ENCODE measurements at places on chromosomes 12 and 14.
A peak's percentile ranks its signal among the peaks of the same experiment; 100 is the strongest.

DNA sequence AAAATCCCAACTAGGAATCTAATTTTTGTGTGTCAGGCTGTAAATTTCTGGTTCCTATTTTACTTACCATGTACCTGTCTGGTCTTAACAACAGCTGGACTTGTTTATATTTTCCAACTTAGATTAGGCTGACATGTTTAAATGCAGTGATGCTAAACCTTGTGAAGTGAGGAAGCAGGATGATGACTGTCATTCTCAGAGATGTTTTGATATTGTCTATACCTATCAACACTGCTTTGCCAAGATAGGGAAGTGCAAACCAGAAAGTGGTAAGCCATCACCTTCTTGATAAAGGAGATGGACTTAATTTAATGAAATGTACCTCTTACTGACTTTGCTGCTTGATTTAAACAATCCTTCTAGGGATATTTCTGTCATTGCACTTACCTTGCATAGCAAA, 2.1 kb downstream of the BICD1 start:
- DNase-seq: no peak

- DNase-seq: no peak
These were observed 172.8 kb upstream of the BCL2L14 start for GRCh38 chr12:11897923-11898322.

GRCh38 chr12:46360908-46361666, 11.5 kb downstream of the SLC38A2 start:
- no peak for DNase-seq

GRCh38 chr14:35296545-35296944, 4.4 kb downstream of the PSMA6 start:
- DNase-seq: no peak

DNA sequence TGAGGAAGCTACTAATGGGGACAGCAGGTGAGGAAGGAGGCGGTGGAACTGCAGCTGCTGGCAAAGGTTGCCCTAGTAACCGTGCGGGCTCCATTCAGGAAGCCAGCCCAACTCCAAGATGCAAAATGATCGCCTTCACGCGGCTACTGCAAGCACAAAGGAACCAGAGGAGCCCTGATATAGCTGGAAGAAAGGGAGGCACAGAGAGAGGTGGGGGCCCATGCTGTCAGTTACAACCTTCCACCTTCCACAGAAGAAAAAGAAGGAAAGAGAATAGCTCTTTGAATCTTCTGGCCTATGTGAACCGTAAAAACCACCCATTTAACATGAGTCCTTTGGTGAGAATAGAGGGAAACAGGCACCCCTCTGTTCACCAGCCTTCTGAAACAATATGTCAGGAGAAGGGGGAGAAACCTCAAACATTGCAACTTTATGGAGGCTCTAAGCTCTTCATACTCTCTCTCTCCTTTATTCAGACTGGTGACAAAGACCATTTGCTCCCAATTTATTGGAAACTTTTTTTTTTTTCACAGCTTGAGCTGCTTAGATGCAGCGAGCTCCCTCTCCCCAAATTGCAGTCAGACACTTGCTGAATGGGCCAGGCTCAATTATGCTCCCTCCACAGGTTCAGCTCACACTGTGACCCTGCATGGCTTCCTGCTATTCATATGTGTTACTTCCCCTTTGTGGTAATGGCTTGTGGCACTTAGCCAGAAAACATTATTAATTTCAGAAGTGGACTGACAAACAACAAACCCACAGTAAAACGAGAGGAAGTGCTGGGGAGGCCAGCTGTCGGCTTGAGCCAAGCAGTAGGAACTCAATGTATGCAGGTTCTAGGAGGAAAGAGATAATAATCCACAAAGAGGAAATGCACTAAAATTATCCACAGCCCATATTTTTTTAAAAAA, 6.2 kb downstream of the DUSP6 start:
- peak; percentile 21 for DNase-seq

- no peak for DNase-seq
These were observed 209.5 kb downstream of the KCNC2 start for GRCh38 chr12:75000120-75000519.

DNA sequence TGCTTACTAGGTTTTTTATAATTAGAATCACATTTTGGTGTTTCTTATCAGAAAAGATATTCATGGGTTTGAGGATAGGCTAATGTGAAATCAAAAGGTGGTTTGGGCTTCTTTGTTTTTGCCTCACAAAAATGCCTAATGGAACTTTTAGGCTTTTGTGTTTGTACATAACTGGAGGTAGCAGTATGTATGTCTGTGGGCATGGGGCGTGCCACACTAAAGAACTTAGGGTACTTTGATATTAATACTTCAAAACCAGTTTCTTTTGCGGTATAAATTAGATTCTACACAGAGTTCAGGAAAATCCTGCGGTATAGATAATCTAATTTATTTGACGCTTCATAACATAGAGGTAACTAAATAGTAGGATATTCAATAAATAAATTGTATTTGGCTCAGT, 1.9 kb downstream of the ETV6 start:
- no peak for DNase-seq

GRCh38 chr12:92927055-92927435, 2.0 kb downstream of the EEA1 start:
- peak; percentile 53 for DNase-seq

DNA sequence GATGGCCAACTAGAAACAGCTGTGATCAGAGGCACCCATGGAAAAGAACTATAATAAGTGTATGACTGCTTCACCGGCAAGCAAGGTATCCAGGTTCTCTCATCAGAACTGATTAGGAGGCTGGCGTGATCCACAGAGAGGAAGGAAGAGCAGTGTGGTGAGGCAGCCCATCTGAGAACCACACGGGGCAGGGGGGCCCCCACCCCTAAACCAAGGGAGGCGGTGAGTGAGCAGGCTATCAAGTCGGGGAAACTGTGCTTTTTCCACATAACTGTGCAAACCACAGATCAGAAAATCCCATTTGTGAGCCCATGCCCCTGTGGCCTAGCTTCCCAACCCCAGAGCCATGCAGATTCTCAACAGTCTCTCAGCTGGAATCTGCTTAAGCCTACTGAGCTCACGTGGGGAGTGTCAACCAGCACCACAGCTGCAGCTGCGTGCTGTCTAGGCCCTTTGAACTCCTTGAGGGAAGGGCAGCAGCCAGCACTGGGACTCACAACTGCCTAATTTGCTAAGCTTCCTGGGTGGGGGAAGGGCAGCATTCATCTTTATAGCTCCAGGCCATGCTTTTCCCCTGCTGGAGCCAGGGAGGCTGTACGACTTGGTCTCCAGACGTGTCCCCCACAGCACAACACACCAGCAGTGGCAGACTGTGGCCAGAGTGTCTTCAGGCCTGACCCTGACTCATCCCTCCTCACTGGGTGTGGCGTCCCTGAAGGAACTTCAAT, 444.4 kb upstream of the ATP2B1 start:
- no peak for DNase-seq

- no peak for DNase-seq
These were observed 64.4 kb upstream of the OSBPL8 start for GRCh38 chr12:76623931-76624330.

GRCh38 chr12:96549341-96549740, 60.0 kb downstream of the CFAP54 start:
- no peak for DNase-seq

DNA sequence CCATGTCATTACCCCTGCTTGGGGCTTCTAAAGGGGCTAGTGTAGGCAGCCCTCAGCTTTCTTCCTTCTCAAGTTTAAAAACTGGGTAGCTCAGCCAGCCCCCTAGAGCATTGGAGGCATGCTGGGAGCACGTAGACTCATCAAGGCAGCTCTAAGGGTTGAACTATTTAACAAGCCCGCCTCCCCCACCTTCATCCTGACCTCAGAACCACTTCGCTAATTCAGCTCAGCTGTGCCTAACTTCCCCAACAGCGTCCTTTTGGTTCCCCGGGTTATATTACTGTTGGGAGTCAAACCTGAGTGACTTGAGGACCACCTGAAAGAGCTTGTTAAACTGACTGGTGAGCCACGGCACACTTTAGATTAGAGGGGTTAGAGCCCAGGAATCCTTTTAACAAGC, 30.1 kb downstream of the MAX start:
- DNase-seq: no peak

GRCh38 chr12:74660442-74660841, 122.8 kb downstream of the ATXN7L3B start:
- DNase-seq: no peak

DNA sequence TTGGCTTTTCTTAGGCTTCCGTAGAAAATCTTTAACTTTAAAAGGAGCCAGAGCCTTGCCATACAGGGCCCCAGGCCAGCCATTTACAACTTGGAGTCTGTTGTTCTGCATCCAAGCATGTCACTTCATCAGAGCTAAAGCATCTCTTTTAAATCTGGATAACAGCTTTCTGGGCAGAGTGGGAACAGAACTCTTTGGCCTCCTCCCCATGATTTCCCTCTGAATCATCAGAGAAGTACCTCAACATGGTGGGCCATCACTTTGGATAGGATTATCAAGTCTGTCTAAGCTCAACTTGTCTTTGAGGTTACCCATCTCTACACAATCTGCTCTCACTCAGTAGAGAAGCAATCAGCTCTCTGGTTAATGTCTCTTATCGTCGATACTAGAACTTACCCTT, 170.9 kb downstream of the SLC6A15 start:
- no peak for DNase-seq

- no peak for DNase-seq
These were observed 111.3 kb downstream of the SYNE2 start for GRCh38 chr14:63964113-63964512.

DNA sequence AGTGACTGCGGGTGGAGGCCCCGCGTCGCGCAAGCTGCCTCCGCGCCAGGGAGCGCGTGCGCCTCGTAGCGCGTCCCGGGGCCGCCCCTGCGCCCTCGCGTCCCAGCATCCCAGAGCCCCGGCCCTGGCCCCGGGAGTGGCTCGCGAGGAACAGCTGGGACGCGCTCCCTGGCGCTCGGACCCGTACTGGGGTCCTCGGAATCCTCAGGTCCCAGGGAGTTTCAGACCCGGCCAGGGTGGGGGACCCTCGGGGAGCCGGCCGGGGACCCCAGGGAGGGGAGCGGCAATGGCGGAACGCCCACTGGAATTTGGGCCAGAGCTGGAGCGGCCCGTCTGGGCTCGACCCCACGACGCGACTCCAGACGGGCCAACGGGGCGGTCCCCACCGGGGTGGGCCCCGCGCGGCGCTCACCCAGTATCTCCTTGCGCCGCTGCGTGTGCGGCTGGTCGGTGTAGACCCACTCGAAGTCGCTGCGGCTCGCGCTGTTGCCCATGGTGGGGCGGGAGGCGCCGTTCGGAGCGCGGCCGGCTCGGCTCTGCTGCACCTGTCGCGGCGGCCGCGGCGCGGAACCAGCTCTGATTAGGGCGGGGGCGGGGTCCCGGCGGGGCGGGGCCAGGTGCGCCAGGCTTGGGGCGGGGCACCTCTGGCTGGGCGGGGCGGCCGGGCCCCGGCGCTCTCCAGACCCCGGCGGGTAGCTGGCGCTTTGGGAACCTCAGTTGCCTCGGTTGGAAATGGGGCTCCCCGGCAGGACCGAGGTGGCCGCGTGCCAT, at the start of gene DEGS2:
Gene DEGS2 (minus strand): TSS at position 552 of the 771 bp plus-strand sequence. CDS start 58 bp downstream, at position 494.
- peak; percentile 66 for DNase-seq

- DNase-seq: no peak
These were observed at the start of gene KLRC4 for GRCh38 chr12:10409392-10409791. Gene KLRC4, minus strand, starts transcription at chr12:10409757. Its CDS starts 182 bp downstream, at chr12:10409575.

- no peak for DNase-seq
These were observed 8.8 kb downstream of the GPR33 start for GRCh38 chr14:31479027-31479426.

DNA sequence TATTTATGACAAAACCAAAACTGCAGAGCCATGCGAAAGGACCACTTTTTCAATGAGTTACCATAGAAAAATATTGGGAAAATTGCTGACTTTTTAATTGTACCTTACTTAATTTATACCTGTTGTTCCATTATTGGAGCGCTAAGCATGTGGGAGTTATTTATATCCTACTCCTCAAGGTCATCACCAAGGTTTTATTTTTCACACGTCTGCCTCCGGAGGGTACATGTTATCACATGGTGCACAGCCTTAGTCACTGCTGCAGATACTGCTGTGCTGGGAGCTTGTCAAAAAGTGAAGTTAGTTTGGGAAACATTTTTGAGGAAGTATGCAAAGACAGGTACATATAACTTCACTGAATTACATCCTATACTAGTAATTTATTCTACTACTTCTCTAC, 1444.3 kb downstream of the AACS start:
- no peak for DNase-seq

- DNase-seq: no peak
These were observed 572.6 kb downstream of the SLC16A7 start for GRCh38 chr12:60168441-60168840.

DNA sequence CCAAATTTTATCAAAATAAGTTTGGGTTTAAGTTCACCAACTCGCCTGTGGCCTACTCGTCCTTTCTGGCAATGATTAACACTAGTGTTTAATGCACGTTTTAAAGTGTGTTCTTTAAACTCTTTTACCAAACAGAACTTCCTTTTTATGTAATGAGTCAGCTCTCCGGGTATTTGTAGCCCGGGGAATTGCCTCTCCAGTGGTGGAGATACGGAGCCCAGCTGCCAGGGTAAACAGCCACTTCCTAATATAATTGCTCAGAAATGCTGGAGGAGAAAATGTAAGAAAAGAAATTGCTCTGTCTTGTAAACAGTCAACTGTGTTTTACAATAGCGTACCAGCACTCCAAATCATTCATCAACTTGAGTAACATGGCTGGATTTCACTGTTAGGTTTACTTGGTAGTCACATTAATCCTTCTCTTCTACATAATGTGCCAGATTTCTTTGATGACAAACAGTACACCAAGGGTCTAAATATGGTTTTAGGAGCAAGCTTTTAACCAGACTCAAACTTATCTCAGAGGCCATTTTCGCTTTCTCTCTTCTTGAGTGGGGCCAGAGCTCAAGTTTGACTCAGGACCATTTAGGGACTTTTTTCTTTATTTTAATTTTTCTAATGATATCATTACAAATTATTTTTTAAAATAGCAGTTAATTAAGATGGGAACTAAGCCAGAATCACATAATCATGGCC, 101.2 kb upstream of the SLC38A2 start:
- no peak for DNase-seq

- DNase-seq: no peak
These were observed 86.8 kb downstream of the NDUFA12 start for GRCh38 chr12:94916663-94917062.

Data from HAP-1 (cell line).